ENCODE measurements at places on chromosomes 1 and 21. TPM values are rescaled to one million over a fixed set of nuclear protein-coding genes. Genes with fewer than 3 reads are reported as not detected.
A peak's percentile ranks its signal among the peaks of the same experiment; 100 is the strongest.

Gene CACHD1
- total RNA-seq, result 5.9 TPM

- peak; percentile 6 for DNase-seq
These were observed 10.2 kb downstream of the EEIG2 start for GRCh38 chr1:108570128-108570527.

Gene CLDN14
- total RNA-seq, result not detected

- DNase-seq, result no peak
These were observed 176.8 kb upstream of the PTBP2 start for GRCh38 chr1:96544831-96545221.

DNA sequence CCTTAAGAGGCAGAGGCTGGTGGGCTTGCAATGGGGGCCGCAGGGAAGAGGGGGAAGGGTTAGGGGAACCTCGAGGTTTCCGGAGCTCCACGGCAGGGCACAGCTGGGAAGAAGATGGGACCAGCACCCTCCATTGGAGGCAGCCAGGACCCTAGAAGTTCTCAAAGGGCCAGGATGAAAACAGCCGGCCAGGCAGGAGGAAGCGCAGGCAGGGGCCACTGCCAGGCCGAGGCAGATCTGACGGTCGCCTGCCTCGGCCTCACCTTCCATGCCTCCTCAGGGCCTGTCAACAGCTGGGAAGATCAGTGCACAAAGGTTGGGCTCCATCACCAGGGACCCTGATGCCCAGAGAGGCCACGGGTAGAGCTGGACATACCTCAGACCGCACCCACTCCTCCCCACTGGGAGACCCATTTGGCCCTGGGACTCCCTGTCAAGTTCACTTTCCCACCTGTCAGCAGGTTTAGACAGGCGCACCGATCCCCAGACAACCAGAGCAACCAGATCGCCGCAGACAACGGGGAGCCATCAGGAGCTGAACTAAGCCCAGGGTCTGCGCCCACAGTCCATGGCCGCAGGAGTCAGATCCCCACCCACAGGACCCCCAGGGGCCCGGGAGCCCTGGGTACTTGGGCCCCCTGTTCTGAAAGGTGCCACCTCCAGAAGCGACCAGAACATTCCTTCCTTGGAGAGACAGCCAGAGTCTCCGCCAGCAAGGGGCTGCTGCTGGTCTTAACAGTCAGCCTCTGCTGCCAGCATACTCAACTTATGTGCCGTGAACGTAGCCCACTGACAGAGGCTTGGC lies 2.2 kb downstream of the SLC19A1 start:
- DNase-seq, result no peak

Gene AMPD1
- not detected for total RNA-seq

GRCh38 chr1:35122311-35122710 lies 43.1 kb downstream of the ZMYM1 start:
- no peak for DNase-seq

Gene STPG1
- total RNA-seq, result 3.6 TPM

DNA sequence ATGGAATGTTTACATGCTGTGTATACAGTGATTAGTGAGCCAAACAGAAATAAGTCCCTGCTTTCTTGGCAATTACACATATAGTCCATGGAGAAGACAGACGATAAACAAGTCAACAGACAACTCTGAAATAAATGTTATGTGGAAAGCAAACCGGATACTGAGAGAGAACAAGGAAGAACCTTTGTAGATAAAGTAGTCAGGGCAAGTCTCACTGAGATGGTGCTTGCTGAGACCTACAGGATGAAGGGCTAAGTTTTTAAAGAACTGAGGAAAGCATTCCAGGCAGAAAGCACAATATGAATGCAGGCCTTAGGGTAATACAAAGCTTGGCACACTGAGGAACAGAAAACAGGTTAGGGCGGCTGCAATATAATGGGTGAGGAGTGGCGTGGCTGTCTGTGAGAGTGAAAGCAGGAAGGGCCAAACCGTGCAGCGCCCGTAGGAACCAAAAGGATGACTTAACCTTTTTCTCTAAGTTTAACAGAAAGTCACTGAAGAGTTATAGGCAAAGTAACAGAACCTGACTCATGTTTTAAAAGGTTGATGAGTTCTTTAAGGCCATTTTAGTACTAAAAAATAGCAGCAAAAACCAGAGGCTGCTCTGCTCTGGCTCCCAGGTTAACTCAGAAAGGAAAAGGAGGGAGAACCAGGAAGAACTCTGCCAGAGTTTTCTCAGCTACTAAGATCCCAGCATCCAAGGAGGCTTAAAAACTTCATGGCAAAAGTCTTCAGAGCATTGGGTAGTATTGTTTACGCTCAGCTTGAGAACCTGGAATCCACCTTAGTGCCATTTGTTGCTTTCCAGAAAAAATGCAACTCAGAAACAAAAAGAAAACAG lies 8.7 kb upstream of the TTF2 start:
- no peak for DNase-seq

DNA sequence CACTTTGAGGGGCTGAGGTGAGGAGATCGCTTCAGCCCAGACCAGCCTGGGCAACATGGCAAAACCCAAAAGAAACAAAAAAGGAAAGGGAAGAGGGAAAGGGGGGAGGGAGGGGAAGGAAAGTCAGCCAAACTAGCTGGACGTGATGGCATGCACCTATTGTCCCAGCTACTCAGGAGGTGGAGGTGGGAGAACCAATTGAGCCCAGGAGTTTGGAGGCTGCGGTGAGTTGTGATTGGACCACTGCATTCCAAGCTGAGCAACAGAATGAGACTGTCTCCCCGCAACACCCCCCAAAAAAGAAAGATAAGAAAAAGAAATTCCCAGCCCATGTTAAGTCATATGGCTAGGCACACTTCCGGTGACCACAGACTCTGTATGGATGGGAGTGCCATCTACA lies 128.4 kb downstream of the PTPN14 start:
- no peak for DNase-seq

DNA sequence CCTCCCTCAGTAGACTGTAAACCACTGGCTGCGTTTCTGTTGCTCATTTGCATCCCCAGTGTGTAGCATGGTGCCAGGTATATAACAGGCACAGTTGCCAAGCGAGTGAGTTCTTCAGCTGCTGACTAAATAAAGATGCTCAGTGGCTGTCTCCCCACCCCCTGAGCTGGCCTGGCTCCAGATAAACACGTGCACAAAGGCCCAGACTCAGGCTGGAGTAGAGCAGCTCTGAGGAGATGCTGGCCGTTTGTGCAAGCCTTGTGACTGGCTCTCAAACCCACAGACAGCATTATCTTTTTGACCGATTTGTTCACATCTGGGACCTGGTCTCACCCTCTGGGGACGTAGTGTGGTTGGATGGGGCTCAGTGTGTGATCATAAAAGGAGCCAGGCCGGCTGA lies 7.1 kb downstream of the CHRNB2 start:
- peak; percentile 49 for DNase-seq

DNA sequence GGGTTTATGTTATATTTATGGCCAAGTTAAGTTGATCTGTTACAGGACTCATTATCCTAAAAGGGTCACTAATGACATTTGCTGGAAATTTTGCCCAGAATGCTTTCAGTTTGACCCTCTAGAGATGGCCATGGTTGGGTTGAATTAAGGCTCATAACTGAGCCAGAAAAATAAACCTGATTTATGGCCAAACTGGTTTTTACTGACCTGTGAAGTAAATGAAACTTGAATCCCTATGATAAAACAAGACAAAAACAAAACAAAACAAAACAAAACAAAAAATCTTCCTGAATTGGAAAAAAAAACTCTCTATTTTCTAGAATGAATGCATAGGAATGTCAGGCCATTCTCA lies 72.5 kb upstream of the CLDN14 start:
- DNase-seq, result no peak

Gene CFAP45
- 0.72 TPM for total RNA-seq

Gene CRP
- not detected for total RNA-seq

- DNase-seq, result peak; percentile 9
These were observed 139.2 kb downstream of the PTPRC start for GRCh38 chr1:198778049-198778448.

- DNase-seq, result no peak
These were observed 8.9 kb downstream of the CSRP1 start for GRCh38 chr1:201497935-201498509.

Gene SERPINC1
- total RNA-seq, result not detected

DNA sequence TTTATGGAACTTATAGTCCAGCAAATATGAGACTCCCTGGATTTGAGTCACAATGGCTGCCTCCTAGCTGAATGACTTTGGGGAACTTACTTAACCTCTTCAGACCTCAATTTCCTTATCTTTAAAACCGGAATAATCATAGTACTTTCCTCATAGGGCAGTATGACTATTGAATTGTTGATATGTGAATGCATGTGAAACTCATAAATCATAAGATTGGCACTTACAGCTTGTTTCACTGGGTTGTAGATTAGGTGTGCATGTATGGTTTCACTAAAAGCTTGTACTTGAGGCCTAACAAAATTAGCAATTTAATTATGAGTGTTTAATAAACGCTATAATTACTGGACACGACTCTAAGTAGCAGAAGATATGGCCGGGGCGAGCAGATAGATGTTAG lies 72.5 kb downstream of the ST6GALNAC5 start:
- no peak for DNase-seq

GRCh38 chr1:182143825-182144645 lies 82.5 kb upstream of the ZNF648 start:
- peak; percentile 45 for DNase-seq

Gene XCL1
- not detected for total RNA-seq

DNA sequence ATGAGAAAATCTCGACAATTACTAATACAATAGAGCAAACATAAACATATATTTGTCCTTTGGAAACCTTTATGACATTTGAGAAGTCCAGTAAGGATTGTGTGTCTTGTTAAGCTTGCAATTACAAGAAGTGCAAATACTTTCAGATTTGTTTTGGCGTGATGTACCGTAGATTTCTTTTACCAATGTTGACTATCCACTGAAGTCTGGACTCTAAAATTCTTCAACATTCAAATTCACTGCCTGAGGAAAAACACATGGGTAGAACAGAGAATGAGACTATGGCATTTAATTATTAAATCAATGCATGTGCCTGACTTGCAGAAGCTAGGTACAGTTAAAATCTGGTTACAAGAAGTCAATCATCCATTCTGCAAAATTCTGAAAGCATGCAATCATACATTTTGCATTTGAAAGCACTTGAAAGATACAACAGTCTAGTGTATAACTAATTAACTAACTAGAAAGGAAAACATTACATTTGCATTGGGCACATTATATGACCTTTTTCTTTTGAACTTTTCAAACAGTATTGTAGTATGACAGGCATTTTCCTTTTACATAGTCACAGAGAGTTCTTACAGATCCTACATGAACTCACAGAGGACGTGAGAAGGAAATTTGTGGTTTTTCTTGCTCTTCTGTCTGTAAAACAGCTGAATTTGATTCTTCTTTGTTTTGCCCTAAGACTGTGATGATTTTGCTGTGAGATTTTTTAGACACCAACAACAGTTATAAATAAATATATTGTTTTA lies 511.1 kb upstream of the ADGRL4 start:
- no peak for DNase-seq

GRCh38 chr1:71660411-71660810 lies 579.6 kb upstream of the ZRANB2 start:
- peak; percentile 60 for DNase-seq

Gene FCN3
- total RNA-seq, result not detected

Gene PLEKHO1
- total RNA-seq, result 51.4 TPM

Gene KRTAP7-1
- total RNA-seq, result not detected

DNA sequence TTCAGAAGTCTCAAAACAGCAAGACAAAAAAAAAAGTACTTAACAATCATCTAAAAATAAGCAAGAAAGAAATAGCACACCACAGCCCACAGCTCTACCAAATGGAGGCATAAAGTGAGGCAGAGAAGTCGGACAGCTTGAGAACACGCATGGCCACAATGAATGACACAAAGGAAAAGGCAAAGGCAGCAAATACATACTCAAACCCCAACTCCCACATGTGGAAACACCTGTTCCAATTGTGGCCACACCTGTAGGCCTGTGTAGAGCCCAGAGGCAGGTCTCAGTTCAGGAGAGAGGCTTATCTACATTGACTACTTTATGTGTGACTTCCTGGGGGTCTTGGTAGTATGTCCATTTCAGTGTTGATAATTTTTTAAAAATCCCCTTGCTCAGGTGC lies 543.5 kb downstream of the LMO4 start:
- DNase-seq, result no peak

- no peak for DNase-seq
These were observed 2.8 kb downstream of the ARHGEF2 start for GRCh38 chr1:155975375-155976061.

DNA sequence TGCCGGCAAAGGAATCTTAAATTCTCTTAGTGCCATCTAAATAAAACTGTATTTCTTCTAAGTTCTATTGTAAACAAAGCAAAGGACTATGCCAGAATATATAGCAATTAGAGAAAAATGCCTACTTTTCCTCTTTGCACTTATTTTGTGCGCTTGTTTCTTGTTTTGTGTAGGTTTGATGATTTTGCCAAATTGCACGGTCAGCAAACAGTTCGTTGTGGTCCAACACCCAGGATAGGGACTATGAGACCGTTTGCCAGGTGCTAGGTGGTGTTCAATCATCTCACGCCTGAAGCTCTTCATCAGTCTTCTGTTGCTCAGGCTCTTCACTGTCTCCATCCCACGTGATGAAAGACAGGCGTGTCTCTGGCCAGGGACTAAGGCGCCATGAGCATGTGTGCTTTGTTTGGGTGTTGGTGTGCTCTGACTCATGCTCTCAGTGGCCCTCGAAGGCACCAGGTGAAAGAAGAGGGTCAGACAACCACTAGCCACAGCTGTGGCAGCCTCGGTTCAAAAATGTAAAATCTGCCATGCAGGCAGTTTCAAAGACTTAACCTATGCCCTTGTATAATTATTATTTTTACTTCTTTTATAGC lies 36.9 kb upstream of the KCNE1 start:
- no peak for DNase-seq

Gene TMPRSS2
- not detected for total RNA-seq

Gene GPR52
- 0.90 TPM for total RNA-seq

DNA sequence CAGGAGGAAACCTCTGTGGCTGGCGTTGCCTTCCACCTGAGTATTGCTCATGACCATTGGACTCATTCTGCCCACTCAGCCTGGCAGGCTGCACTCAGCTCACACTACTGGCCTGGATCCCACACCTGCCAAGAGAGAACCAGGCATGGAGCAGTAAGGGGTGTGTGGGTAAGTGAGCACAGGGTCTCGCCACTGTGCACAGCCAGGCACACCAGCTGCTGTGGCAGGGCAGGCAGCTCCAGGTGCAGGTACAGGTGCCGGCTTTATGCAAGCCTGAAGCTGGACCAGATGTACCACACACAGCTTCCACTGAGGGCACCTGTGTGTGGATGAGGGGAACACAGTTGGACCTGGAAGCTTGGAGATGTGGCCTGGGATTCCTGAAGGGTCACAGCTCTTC lies 295.2 kb upstream of the SNX7 start:
- DNase-seq, result no peak

DNA sequence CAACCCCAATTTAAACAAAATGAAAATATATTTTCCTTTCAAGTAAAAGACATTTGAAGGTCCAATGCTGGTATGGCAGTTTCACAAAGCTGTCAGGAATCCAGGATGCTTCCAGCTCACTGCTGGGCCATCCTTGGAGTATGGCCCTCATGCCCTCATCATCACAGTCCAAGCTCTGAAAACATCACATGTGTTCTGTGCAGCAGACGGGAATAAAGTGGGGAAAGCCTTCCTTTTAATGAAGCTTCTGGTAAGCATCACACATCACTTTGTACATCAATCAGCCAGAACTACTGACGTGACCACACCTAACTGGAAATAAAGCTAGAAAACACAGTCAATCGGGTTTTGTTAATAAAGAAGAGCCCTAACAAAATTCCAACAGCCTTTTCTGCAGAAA lies 22.7 kb downstream of the CDC42BPA start:
- DNase-seq, result no peak

Gene C1orf185
- not detected for total RNA-seq

Data from IMR-90 (cell line).